ENCODE measurements at places on chromosomes 12 and 14.

GRCh38 chr12:30416631-30417030 lies 279.0 kb downstream of the IPO8 start:
- DNase-seq, result no peak

GRCh38 chr14:74985028-74985310 lies 17.8 kb upstream of the EIF2B2 start:
- DNase-seq, result no peak

DNA sequence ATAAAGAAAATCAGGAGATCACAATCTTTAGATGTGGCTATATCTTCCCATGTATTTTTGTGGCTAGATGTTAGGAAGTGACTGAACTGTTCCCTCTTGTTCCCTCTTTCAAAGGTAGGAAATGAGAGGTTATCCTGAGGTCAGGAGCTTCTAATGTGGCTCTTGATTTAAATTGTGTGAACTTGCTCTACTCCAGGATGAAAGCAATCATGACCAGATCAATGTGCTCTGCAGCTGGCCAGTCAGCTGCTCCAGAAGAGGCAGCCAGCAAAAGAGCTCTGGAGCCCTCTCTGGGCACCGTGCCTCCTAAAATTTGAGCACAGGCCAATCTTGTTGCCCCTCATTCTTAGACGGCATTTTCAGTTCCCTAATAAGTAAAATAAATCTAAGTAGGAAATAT lies 32.0 kb downstream of the CDK17 start:
- no peak for DNase-seq

DNA sequence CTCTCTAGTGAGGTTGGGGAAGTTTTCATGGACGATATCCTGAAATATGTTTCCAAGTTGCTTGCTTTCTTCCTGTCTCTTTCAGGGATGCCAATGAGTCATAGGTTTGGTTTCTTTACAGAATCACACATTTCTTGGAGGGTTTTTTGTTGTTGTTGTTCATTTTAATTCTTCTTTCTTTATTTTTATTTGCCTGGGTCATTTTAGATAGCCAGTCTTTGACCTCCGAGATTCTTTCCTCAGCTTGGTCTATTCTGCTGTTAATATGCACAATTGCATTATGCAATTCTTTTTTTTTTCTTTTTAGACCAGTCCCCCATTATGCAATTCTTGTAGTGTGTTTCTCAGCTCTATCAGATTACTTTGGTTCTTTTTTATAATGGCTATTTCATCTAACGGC lies 338.9 kb downstream of the AEBP2 start:
- no peak for DNase-seq

GRCh38 chr12:34403706-34404376 lies 381.5 kb downstream of the ALG10 start:
- DNase-seq, result peak; percentile 0

- no peak for DNase-seq
These were observed 18.2 kb upstream of the POC1B start for GRCh38 chr12:89544022-89544421.

DNA sequence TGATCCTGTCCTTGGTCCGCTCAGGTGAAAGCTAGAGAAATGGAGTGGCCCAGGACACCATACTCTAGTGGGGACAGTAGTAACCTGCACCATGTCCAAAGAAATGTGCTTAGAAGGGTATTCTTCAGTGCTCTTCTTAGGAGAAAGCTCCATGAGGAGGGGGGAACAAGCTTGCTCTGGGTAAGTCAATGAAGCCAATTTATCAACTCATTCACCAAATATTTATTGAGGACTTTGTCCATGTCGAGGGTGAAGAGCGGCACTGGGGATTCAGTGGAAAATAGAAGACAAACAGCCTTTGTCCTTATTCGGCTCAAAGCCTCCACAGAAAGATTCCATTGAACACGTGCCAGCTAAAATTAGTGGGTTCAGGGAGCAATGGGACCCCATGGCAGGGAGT lies 677.8 kb downstream of the BCL11B start:
- no peak for DNase-seq

DNA sequence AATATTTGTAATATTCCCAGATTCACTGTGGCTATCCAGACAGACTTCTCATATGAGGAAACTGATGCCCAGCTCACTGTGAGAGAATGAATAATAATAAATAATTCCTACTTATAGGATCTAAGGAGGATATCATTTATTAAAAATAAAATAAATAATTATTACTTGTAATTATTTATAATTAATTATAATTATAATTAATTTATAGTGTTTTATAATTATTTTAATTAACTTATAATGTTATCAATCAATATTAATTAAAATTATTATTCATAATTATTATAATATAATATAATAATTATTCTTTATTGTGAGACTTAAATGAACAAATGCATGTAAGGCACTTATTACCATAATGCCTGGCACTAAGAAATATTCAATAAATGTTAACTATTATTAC lies 192.8 kb downstream of the GALC start:
- DNase-seq, result no peak

GRCh38 chr14:26017270-26017669 lies 580.6 kb downstream of the NOVA1 start:
- DNase-seq, result no peak

- no peak for DNase-seq
These were observed 4.0 kb downstream of the PNN start for GRCh38 chr14:39179042-39179441.

DNA sequence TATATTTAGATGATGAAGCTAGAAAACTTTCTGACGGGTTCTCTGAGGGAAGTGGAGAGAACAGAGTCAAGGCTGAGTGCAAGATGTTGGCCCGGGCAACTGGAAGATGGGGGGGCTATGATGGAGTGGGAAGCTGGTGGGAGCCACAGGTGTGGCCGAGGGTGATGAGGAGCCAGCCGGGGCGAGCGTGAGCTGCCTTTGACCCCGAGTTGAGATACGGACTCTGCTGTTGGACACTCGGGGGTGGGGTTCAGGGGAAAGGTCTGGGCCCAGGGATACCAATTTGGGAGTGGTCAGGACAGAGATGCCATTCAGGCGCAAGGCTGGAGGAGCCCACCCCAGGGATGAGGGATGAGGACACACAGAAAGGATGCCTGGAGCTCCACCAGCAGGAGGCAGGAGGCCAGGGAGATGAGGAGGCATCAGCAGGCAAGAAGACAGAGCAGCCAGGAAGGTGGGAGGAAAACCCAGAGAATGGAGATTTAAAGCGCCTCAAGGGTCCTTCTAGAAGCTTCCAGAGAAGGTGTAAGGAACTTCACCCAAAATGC lies 9.0 kb downstream of the SCARB1 start:
- DNase-seq, result no peak

DNA sequence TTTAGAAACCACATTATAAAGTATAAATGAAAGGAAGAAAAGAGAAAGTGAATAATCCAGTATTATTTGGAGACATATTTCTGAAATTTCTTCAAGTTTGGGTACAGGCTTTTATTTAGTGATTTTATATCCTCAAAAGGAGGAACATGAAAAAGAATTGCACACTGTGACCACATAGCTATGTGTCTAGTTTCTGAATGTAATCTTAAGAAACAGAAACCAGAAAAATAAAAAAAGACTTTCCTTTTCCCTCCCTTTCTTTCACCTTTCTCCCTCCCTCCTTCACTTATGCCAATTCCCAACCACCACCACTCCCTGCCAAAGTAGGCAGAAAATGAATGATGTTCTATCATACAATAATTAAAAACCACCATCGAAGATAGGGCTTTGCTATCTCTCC lies 189.6 kb downstream of the PRKD1 start:
- DNase-seq, result no peak

DNA sequence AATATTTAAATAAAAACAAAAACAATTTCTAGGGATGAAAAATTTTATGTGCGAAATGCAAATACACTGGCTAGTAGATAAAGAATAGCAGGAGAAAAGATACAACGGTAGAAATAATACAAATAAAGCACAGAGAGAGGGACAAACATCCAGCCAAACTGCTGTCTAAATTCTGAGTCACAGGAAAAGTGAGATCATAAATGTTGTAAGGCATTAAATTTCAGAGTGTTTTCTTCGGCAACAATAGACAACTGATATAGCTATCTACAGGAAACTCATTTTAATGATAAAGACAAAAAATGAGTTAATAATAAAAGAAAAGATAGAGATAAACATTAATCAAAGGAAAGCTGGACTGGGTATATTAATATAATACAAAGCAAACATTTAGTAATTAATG lies 122.2 kb downstream of the NTS start:
- DNase-seq, result no peak

DNA sequence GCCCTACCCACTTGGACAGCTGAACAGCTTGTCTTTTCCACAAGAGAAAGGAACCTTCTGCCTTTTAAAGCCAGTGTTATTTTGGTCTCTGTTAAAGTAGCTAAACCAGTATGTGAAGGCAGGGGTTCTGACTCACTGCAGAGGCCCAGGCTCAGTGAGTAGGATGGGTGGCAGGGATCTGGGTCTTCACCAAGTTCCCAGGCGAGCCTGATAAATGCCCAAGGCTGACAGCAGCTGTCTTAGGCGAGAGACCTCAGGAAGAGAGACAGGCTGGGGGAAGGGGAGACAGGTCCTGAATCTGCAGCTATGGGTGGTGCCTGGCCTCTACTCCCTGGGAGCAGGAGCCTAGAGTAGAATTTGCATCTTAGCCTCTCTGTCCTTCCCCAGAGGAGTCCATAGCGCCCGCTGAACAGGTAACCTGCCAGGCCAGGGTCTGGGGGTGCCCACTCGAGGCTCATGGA lies 18.1 kb upstream of the KIF26A start:
- no peak for DNase-seq

DNA sequence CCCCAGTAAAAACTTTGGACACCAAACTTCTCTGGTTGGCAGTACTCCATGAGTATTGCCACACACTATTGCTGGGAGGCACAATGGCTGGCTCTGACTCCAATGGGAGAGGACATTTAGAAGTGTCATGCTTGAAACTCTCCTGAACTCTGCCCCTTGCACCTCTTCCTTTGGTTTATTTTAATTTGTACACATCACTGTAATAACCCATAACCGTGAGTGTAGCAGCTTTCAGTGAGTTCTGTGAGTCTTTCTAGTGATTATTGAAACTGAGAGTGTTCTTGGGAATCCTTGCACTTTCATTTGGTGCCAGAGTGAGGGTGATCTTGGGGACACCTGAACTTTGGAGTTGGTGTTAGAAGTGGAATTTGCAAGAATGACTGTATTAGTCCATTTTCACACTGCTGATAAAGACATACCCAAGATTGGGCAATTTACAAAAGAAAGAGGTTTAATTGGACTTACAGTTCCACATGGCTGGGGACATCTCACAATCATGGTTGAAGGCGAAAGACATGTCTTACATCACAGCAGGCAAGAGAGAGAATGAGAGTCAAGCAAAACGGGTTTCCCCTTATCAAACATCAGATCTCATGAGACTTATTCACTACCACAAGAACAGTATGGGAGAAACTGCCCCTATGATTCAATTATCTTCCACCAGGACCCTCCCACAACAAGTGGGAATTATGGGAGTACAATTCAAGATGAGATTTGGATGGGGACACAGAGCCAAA lies 41.3 kb upstream of the CEP83 start:
- no peak for DNase-seq

GRCh38 chr12:51378749-51379148 lies 12.5 kb downstream of the GALNT6 start:
- DNase-seq, result no peak

- DNase-seq, result no peak
These were observed 377.4 kb downstream of the NAV3 start for GRCh38 chr12:78208092-78208491.

GRCh38 chr14:64823305-64823861 lies 56.3 kb downstream of the SPTB start:
- DNase-seq, result peak; percentile 65

DNA sequence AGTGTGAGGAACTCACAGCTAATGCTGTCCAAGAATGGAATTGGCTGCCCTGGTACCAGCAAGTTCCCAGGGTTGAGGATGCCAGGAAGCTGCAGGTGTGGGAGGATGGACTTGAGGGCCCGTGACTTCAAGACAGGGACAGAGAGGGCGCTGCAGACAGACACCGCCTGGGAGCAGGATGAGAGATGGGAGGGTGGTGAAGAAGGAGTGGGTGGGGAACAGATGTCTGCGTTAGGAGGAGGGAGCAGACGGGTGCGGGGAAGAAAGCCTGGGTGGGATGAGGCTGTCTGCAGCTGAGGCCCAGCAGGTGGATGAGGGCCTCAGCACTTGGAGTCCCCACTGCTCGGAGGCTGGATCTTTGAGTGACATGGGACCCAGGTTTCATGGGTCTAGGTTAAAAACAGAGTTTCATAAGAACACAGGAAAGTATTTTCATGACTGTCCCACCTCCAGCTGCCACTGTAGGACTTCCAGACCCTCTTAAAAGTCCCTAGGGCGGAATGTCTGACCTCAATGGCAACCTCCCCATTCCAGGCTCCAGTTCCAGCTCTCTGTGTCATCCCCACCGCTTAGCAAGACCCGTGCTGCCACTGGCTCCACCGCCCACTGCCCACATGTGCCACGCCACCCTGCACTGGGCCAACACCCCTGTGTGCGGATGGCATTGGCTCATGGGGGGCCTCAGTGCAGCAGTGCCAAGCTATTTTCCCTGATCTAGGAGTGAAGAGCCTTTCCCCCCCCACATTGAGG lies 70.3 kb upstream of the SCN8A start:
- no peak for DNase-seq

- no peak for DNase-seq
These were observed 7.9 kb downstream of the ZNF385A start for GRCh38 chr12:54376596-54376995.

Data from CD4-positive, alpha-beta T cell treated with Interferon gamma for 1 hour (primary cell).